ENCODE measurements at places on chromosomes 3 and 15. TPM values are rescaled to one million over a fixed set of nuclear protein-coding genes. Genes with fewer than 3 reads are reported as not detected.

FETUB gene
- 0.04 TPM for total RNA-seq

AGBL1 gene
- total RNA-seq, result 18.1 TPM

GRCh38 chr3:46542344-46542743, 23.8 kb downstream of the LRRC2 start:
- peaks cover 2% of the 10 kb centered on the region for H3K27me3 ChIP-seq
- H3K36me3 ChIP-seq, result no peaks in the 10 kb centered on the region
- H3K27ac ChIP-seq, result no peak overlapping the region
- H3K4me3 ChIP-seq, result no peak overlapping the region
- no peak for DNase-seq

GRCh38 chr3:189530822-189531221, 100.4 kb upstream of the TP63 start:
- DNase-seq, result no peak
- H3K4me3 ChIP-seq, result no peak overlapping the region
- H3K27me3 ChIP-seq, result no peaks in the 10 kb centered on the region

DNA sequence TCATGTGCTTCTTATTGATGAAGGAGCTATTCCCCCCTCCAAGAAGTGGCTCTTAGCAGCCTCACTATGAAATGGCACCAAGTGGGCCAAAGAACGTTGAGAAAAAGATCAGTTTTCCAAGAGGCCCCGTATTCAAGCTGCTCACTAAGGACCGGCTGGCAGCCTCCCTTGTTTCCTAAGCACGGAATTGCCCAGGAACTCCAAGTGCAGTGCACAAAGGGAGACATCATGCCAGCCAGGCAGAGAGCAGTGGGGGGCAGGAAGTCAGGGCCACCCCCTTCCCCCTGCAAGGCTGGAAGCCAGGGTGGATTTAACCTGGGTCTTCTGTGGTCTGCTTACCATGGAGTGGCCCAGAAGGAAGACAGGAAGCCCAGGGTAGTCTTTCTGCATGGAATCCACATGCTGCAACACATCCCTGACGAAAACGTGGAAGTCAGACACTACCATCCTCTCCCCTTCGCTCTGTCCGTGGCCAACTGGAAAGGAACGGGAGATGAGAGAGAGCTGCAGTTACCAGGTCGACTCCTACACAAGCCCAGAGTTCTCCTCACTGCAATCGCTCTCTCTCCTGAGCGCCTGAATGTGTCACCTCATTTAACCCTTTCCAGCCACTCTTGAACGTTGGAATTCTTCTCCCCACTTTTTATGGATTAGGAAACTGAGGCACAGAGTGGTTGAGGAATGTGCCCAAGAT, 49.5 kb downstream of the ABTB1 start:
- DNase-seq, result no peak
- H3K27me3 ChIP-seq, result no peaks in the 10 kb centered on the region
- no peak overlapping the region for H3K27ac ChIP-seq
- H3K36me3 ChIP-seq, result peaks cover 20% of the 10 kb centered on the region

GRCh38 chr15:31359702-31360111, 33.1 kb downstream of the KLF13 start:
- H3K27ac ChIP-seq, result no peak overlapping the region
- peaks cover 40% of the 10 kb centered on the region for H3K4me1 ChIP-seq
- DNase-seq, result no peak
- H3K36me3 ChIP-seq, result peaks cover 10% of the 10 kb centered on the region
- no peaks in the 10 kb centered on the region for H3K27me3 ChIP-seq

DNA sequence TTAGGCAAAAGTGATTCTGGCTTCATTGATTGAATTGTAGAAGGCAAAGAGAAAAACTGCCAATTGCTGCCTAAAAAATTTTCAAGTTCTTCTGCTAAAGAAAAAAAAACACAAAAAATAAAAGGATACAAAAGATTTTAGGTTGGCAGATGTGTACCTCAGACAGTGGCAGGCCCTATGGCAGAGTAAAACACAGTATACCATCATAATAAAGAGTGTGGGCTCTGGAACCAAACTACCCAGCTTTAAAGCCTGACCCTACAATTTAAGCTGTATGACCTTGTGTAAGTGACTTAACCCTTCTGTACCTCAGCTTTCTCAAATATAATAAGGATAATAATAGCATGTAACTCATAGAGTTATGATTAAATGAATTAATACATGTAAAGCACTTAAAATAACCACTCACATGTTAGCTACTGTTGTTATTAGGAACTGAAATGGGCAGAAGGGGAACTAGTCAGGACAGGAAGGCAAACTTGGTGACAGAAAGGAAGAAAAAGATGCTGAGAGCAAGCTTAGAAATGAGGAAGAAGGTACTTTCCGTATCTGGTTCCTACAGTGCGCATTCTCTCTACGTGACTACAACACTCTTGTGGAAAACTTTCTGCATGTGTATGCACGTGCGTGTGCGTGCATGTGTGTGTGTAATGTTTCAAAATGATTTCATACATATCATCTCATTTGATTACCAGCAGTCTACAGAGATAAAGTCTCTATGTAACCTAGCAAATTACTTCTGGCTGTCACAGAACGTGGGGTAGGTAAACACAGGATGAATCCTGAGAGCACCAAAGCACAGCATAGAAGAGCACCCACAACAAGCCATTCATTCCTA, 13.6 kb upstream of the GATM start:
- no peak overlapping the region for H3K4me3 ChIP-seq
- no peaks in the 10 kb centered on the region for H3K4me1 ChIP-seq
- H3K36me3 ChIP-seq, result no peaks in the 10 kb centered on the region
- no peaks in the 10 kb centered on the region for H3K27me3 ChIP-seq
- peak; percentile 80 for DNase-seq
- H3K27ac ChIP-seq, result no peak overlapping the region

DNA sequence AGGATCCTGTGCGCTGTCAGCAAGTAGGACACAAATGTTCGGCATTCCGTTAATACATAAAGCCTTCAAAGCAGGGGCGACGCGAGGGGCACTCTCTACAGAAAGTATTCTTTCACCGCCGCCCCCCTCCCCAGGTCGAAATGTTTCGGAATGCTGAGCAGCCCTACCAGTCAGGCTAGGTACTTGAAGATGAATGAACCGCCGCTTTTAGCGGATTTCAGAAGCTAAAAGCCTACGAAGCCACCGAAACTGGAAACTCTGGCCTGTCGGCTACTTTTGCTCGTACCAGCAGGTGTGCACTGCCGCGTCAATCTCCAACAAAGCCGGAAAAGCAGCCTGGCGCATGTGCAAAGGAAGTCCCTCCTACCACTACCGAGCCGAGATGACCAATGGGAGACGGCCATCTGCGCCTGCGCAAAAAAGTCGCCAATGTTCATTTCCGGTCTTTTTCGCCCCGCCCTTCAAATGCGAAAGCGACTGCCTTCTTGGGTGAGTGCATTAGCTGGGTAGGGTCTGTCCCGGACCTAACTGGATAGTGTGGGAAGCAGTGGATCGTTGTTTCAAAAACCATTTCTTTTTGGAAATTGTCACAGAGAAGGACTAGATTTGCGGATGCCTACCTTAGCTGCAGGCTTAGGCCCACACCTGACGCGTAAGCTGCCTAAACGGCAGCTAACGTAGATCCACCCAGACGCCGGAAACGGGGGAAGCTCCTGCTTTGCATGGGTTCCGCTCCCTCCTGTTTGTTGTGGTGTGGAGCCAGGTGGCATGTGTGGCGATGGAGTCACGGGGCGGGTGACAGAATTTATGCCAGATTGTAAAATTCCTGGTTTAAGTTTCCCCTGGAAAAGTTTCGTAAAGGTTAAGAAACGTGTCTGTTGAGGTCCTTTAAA, at the start of gene WDR5B:
WDR5B (minus strand) TSS at position 301 of the 893 bp plus-strand sequence. CDS start 534 bp downstream, outside the sequence.
- H3K27ac ChIP-seq, result peak within 1 kb of the TSS; percentile 97
- peaks cover 2% of the 10 kb centered on the region for H3K36me3 ChIP-seq
- H3K4me1 ChIP-seq, result peaks cover 12% of the 10 kb centered on the region
- H3K27me3 ChIP-seq, result no peaks in the 10 kb centered on the region
- peak; percentile 99 for DNase-seq

DNA sequence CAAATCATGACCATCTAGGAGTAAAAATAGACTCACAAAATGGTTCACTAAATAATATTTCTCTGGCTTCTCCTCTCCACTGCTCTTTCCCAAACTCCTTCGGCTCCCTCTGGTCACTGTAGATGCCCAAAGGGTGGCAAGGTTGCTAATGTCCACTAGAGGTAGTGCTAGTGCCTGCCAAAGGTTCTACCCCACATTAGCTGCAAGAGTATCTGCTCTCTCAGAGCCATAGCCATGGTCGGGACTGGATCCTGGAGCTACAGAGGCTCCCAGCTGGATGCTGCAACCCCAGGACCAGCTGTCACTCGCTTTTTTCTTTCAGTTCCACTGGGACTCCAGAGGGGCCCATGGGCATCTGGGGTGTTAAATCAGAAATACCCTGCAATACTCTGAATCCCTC, 8.5 kb downstream of the HTR3D start:
- H3K4me1 ChIP-seq, result no peaks in the 10 kb centered on the region
- no peak overlapping the region for H3K4me3 ChIP-seq
- H3K36me3 ChIP-seq, result no peaks in the 10 kb centered on the region
- DNase-seq, result no peak

- DNase-seq, result peak; percentile 51
- peak overlapping the region; percentile 67 for H3K27ac ChIP-seq
- no peaks in the 10 kb centered on the region for H3K27me3 ChIP-seq
- no peaks in the 10 kb centered on the region for H3K36me3 ChIP-seq
- H3K4me1 ChIP-seq, result peaks cover 33% of the 10 kb centered on the region
- no peak overlapping the region for H3K4me3 ChIP-seq
Measured at GRCh38 chr3:50450209-50450921, 53.1 kb downstream of the CACNA2D2 start.

Measured in muscle of leg (tissue), 16 donors.